NCI-H1436 (cell line): ENCODE measurements at places on chromosomes 6 and 20.

DNA sequence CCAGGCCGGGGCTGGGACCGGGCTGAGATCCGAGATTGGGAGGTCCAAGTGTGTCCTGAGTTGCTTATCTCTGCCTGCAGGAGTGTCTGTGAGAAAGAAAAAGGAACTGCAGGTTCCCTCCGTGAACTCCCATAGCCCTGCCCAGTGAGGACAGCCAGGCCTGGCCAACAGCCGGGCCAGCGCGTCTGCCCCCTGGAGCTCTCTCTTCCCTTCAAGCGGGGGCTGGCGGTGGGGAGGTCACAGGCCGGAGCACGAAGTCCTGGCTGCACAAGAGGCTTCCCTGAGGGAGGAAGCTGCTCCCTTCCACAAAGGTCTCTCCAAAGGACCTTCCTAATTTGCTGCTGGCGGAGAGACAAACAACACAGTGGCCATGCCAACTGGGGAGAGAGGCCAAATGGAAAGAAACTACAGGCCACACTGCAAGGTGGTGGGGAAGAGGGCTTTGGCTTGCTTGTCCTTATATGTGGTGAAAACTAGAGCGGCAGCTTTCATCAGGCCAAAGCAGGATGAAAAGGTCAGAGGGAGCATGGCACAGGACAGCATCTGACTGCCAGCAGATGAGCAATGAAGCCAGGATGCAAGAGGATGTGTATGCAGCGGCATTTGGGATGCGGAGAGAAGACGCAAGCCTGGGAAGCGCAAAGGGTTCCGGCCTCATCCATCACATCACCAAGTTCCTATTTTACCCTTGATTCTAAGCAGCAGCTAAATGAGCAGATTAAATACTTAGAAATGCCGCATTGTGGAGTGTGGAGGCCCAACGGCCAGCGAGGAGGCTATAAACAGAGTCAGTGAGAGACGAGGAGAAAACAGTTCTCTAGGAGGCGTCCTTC is 260.0 kb downstream of the ERMARD start:
- DNase-seq, result no peak

DNA sequence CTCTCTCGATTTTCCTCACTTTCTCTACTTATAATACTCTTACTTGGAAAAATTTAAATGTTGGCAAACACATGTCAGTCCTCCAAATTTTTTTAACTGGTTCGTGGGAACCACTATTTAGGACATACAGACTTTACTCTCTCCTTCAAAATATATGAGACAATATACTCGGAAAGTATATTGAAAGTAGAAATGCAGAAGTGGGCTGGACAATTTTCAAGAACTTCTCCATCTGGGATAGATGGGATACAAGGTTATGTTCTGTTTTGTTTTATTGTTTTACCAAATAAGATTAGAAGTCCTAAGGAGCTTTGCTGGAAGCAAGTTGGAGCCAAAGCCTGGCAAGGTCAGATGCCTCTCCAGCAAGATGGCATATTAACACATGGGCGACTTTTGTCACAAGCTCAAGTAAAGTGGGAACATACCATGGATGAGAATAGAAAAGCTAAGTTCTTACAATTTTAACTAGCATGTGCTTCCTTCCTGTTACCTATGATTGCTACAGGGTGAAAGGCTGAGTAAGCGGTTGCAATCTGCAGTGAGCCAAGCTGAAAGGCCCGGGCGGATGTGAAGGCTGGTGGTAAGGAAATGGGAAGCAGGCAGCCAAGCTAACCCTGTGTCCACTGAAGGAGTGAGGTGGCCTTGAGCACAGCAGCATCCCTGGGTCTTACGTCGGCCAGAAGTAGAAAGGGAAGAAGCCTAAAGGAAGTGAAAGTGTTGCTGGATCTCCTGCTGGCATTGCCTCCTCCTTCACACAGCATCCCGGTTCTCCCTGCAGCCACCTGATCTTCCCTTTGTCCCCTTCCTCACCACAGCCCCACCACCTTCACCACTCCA is 7.1 kb downstream of the MAP3K5 start:
- no peak for DNase-seq

- DNase-seq, result no peak
These were observed 67.5 kb upstream of the NRN1 start for GRCh38 chr6:6074190-6074589.

DNA sequence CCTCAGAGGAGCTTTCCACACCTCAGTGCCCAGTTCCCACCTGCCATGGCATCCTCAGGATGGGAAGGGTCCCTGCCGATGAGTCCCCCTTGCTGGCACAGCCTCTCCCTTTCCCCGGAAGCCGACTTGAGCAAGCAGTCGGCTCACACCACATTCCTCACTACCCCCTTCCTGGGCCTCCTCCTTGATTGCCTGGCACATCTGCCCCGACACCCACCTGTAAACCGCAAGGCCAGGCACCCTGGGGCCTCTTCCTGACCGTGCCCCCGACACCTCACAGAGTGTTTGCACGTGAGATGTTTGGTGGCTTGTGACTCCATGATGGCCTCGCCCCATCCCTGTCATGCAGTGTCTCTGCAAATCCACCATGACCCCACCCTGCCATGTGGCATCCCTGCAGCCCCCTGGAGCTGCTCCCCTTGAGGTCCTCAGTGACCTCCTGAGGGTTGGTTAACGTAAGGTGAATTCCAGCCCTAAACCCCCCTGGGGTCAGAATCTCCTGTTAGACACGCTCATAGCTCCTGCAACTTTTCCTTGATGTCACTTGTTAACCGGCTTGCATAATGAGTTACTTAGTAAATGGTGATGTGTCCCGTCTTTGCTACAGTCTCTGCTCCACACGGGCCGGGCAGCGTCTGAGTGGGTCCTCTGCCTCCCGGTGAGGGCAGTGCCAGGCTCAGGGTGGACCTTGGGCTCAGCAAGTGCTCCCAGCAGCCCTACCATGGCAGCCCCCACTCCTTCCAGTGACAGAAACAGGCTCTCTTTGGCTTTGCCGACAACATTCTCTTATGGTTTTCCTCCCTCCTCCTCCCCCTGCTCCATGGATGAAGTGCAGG is 115.9 kb upstream of the FRMD1 start:
- DNase-seq, result no peak

DNA sequence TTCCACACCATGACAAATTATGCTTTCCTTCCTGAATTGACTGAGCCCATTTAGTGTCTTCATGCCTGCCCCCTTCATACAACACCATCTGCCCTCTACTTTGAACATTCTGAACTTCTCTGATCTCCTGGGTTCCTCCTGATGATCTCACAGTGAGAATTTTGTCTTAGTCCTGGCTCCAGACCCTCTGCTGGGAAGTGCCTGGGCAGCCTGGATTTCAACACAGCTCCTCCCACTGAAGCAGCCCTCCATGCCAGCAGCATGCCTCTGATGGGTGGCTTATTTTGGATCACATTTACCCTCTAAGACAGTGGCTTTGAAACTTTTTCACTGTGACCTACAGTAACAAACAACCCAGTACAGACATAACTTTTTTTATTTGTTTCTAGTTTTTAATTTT is 41.5 kb downstream of the DSE start:
- DNase-seq, result no peak

GRCh38 chr20:61938839-61939690 is 126.6 kb downstream of the TAF4 start:
- DNase-seq, result no peak

DNA sequence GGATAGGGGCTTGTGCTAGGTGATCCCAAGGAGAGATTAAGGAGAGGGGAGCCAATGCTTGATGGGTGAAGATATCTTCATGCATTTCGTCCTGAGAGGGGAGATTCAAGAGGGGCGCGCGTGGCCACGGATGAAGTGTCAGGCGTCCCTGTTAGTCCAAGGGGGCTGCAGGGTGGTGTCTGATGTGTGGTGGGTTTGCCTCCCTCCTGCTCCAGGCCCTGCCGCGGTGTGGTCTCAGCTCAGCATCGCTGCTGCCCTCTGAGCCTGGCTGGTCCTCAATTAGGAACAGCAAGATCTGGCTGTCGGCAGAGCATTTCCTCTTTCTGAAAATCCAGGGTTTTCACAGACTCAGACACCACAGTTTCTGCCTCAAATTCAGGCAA is 318.0 kb downstream of the THBS2 start:
- DNase-seq, result no peak

GRCh38 chr20:51811042-51811355 is 8.7 kb upstream of the SALL4 start:
- DNase-seq, result no peak

GRCh38 chr6:31568537-31568961 is 3.5 kb upstream of the LTA start:
- no peak for DNase-seq

GRCh38 chr6:128498234-128498633 is 22.2 kb downstream of the PTPRK start:
- no peak for DNase-seq

GRCh38 chr20:1124421-1124820 is 6.0 kb downstream of the PSMF1 start:
- no peak for DNase-seq

DNA sequence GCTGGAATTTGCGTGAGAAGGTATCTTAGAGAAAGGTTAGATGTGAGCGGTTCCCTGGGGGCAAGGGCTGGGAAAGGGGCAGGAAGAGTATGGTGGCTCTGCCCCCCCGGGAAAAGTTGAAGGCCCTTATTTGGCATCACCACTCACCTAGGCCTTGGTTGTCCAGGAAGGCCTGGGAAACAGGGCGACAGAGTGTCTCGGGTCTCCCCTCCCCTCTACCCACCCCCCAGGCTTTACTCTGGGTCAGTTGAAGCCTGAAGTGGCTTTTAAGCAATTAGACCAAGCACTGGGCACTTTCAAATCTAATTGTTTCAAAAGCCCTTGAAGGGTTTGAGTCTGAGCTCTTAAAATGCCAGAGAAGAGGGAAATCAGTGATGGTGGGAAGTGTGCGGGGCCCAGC is 30.2 kb upstream of the FOXP4 start:
- DNase-seq, result no peak

- no peak for DNase-seq
These were observed 199.1 kb downstream of the COL9A1 start for GRCh38 chr6:70103798-70104197.

DNA sequence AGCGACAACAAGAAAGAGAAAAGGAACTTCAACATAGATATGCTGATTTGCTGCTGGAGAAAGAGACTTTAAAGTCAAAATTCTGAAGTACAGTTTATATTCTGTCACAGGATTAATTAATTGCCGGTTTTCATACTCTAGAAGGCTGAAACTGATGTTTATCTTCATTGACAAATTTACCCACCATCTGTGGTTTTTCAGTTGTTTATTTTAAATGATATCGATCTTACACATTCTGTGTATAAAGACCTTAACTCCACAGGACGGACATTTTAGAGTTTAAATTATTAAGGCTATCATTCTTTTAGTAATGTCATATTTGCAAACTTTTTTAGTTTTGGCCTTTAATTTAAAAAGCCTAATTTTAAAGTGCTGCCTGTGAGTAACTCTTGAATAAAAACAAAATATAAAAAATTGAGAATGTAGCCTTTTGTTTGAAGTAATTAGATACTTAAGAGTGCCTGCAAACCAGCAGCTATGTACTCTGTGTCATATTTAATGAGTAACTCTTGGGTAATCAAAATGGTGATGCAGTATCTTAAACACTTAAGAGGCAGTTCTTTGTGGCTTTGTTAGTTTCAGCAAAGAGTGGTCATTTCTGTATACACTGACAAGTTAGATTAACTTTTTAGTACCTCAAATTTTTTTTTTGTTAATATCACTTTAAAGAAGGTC is 59.3 kb downstream of the CDC5L start:
- no peak for DNase-seq

DNA sequence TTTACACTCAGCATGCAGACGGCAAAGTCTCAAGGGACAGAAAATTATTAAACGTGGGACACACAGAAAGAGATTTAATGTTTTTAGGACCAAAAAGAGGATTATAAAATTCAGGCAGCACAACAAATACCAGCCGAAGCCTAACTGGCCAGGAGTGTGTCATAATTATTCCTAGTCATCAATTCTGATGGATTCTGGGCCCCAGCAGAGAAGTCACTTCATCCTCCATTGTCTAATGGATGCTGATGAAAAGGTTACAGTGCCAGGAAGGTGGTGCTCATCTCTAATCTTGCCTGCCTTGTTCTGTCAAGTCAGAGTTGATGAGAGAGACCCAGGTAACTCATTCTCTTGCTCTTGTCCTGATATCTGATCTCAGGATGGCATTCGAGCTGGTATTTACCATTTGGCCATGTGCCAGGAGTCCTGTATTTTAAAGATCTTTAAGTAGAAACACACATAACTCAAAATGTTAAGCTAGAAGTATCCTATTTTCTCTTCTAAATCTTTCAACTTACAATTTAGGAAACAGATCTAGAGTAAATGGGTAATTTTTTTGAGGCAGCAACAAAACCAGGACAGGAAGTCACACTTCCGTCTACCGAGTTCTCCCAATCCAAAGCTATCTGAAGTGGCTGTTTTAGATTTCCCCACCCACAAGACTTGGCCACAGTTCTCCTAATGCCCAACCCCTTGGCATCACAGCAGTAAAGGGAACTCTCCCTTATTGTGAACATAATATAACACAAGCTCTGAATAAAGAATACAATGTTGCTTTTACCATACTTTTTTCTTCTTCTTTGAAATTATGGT is 50.0 kb downstream of the ADAT2 start:
- DNase-seq, result no peak

DNA sequence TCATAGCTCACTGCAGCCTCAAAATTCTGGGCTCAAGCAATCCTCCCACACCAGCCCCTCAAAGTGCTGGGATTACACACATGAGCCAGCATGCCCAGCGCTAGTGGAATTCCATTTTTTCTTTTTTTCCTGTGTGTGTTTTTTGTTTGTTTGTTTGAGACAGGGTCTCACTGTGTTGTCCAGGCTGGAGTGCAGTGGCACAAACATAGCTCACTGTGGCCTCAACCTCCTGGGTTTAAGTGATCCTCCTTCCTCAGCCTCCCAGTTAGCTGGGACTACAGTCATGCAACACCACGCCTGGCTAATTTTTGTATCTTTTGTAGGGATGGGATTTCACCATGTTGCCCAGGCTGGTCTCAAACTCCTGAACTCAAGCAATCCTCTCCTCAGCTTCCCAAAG is 14.1 kb upstream of the PARD6B start:
- no peak for DNase-seq

DNA sequence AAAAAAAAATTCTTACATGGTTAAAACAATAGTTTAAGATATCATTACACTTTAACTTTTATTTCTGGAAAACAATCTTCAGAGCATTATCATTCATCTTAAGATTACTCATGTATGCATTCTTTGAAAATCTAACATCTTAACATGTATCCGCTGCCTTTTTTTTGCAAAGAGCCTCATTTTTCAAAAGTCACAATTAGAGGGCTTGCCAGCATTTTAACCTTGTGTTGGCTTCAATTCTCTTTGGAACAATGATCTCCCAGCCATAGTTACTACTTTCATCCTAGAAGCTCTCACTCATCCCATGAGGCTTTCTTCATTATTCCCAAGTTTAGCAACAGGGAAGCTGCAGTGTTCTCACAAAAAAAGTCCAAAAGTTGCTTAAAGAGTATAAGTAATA is 330.8 kb downstream of the BCKDHB start:
- DNase-seq, result no peak

GRCh38 chr6:111591901-111592461 is 13.7 kb downstream of the TRAF3IP2 start:
- no peak for DNase-seq
